ENCODE measurements at places on chromosomes 4 and X.

- DNase-seq: no peak
Measured at GRCh38 chr4:144633215-144633614, 12.7 kb upstream of the HHIP start.

DNA sequence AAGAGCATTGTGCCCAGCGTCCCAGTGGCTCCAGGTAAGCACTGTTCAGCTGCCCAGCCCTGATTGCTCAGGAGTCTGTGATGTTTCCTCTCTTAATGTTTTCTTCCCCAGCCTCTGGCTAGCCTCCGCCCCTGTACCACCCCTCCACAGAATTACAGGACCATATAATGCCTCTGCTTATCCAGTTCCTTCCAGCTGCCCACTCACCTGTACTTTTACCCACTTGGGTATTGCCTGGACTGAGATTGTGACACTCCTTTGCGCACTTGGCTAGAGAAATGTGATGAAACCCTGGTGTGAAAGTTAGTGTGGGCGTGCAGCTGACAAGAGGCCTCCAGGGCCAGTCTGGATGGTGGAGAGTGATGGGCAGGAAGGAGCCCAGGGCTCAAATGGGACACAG lies at the start of gene AWAT2:
AWAT2 (minus strand) TSS at position 14 of the 400 bp plus-strand sequence; CDS start at position 8, 6 bp downstream.
- DNase-seq: no peak

DNA sequence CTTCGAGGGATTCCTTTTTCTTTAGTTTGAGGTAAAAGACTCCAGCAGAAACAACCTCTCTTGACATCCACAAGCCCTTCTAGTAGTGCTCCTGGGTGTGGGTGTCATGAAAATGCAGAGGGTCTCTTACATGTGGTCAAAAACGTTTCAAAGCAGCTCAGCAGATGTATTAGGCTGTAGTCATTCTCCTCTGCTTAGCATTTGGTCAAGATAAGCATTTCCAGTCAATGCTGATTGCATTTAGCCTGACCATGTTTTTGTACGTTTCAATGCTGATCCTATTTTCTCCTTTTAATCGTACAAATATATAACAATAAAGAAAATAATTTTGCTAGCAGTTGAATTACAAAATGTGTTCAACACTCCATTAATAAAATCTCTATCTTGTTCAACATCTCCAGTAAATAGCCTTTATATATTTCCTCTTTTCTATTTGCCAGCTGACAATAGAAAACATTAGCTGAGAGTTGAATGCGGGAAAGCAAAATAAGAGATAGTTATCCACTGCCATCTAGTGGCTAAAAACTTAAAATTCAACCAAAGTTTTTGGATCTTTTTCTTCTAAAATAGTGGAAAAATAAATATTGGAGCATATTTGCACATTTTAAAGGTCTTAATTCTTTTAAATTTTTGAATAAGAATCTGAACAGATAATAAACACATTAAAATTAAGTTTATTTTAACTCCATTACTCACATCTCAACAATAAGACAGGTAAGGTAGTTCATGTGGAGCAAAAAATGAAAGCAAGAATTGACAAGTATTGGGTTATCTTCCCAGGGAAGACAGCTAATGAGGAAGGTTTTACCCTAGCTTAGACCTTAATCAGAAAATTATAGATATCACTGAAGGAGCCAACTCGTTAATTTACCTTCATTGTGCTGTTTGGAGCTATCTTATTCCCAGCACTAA lies 15.2 kb upstream of the PACRGL start:
- DNase-seq: peak; percentile 32

DNA sequence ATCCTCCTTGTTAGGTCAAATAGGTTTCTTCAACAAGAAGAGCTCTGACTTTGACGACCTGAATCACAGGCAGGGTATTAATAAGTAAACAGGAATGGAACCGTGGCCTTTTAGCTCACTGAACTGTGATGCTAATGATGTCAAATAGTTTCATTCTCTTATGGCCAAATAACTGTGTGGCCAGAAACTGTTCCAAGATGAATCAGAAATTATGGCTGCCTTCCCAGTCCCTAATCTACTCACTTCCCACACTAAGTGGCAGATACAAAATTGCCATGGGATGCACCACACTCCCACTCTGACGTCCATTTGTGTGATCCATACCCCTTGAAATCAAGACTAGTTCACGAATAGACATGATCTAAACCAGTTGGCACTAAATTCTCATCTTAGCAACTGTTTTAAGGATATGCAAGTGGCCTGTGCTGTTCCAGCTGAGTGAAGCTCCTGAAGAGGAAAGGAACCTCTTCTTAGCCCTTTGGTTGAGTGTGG lies 455.4 kb downstream of the IL15 start:
- peak; percentile 86 for DNase-seq

GRCh38 chr4:174209341-174209740 lies 74.1 kb downstream of the FBXO8 start:
- DNase-seq: no peak

DNA sequence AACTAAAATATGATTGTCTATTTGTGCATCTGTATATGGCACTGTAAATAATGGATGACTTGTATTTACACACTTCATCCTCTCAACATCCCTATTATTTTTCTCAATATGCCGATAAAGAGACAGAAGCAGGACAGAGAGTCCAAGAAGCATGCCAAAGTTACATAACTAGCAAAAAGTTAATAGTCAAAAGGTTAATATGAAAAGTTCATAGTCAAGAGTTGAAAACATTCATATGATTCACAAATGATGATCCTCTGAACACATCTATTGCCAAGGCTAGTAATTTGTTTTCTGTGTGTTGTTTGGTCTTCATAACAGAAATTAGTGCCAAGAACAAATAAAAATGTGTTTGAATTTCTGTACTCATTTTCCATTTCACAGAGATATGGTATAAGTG lies 231.0 kb downstream of the ADAMTS3 start:
- no peak for DNase-seq

DNA sequence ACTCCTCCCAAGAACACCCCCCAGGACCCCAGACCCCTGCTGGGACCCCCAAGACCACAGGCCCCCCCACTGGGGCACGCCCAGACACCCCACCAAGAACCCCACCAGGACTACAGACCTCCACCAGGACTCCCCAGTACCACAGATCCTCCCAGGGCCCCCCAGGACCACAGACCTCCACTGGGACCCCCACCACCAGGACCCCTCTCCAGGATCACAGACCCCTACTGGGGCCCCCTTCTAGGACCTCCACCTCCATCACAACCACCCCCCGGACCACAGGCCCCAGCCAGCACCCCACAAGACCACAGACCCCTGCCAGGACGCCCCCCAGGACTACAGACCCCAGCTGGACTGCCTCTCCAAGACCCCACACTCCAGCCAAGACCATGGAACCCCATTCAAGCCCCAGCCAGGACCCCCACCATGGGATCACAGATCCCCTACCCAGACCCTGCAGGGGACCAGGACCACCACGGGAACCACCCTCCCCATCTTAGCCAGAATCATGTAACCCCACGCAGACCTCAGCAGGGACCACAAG lies 855 bp upstream of the DHRSX start:
- no peak for DNase-seq
